ACHN (cell line): ENCODE measurements at places on chromosomes 7 and 10.

GRCh38 chr10:47346581-47347302, 1.4 kb upstream of the RBP3 start:
- no peak for DNase-seq

GRCh38 chr7:34222722-34223121, 317.4 kb downstream of the BMPER start:
- DNase-seq: no peak

GRCh38 chr10:71481746-71482410, 85.2 kb downstream of the CDH23 start:
- no peak for DNase-seq

DNA sequence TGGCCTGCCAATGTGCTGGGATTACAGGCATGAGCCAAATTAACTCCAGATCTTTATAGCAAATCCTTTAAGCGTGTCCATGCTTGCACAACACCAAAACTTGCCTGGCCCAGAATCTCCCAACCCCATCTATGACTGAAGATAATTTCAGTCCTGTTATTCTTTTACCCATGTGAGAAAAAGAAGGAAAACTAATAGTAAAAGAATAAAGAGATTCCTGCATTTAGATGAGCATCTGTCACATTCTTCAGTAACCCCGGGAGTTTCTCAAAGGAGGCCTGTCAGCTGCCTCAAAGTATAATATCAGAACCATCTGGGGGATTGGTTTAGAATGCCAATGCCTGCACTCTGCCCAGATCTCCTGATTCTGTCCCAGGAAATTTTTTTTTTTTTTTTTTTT, 158.1 kb upstream of the KMT2E start:
- DNase-seq: no peak

GRCh38 chr7:90563286-90563685, 32.8 kb upstream of the CDK14 start:
- DNase-seq: no peak

DNA sequence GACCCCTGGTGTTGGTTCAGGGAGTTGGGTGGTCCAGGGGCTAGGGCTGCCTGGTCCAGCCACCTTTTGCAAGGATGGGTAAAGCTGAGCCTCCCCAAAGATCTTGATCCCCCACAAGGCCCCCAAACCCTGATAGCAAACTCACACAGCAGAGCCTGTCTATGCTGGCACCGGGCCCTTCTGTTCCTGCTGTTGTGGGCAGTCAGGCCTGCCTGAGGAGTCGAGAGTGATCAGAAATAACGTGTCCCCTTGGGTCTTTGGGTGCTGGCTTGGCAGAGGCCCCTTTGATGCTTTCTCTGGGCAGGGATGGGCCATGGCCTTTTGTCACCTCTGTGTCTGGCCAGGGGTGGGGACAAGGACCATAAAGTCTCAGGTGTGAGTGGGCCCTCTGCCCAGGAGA, 715 bp upstream of the MUC12 start:
- DNase-seq: no peak

DNA sequence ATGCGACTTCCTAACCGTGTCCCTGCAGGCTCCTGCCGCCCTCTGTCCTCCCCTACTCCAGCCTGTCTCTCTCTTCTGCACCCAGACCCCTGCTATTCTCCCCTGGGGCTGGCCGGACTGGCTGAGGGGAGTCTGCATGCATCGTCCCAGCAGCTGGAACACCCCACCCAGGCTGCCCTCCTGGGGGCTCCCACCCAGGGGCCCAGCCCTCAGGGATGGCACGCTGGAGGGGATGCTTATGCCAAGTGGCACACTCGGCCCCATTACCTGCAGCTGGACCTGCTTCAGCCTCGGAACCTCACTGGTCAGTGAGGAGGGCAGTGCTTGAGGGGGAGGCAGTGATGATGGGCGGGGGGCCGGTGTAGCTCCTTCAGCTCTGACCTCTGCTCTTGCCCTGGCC, 21.7 kb upstream of the ZNF467 start:
- DNase-seq: no peak

DNA sequence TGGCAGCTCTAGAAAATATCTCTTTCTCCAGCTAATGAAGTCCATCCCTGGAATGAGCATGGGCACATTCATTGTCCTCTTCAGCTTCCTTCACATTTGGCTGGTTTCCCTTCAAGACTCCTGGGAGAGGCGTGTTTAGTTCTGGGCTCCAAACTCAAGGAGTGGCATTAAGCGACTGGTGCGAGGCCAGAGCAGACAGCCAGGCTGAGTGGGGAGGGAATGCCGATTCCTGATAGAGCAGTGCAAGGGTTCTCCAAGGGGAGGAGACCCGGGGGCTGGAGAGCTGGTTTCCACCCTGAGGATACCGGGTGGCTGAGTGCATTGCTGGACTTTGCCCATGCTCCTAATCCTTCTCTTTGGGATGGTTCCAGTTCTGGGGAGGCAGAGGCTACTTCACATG, 372.1 kb downstream of the RPS24 start:
- no peak for DNase-seq
